ENCODE measurements at places on chromosomes 16 and 17. TPM values are rescaled to one million over a fixed set of nuclear protein-coding genes. Genes with fewer than 3 reads are reported as not detected.

Gene GCGR
- not detected for total RNA-seq

Gene CCL14
- 47.7 TPM for total RNA-seq

Gene C16orf92
- not detected for total RNA-seq

Gene ZDHHC1
- 4.6 TPM for total RNA-seq

Gene PGP
- total RNA-seq = 24.6 TPM

DNA sequence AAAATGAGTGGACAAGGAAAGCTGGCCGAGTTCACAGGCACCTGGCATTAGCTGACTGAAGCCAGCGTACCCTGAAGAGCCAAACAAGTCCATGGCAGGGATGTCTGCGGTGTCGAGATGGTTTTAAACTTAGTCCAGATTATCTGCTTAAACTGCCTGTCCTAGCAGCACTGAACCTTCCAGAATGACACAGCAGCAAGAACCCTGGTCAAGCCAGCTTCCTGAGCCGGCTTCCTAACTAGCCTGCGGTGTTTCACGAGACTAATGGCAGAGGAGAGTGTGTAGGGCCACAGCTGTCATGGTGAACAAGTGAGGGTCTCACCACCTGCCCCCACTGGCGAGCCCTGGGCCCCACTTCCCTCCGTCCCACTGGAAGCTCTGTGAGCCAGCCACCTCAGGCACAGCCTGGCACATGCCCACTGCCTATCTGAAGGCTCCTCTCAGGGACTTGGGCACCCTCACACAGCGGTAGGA lies 28.8 kb upstream of the MTSS2 start:
- DNase-seq = no peak

DNA sequence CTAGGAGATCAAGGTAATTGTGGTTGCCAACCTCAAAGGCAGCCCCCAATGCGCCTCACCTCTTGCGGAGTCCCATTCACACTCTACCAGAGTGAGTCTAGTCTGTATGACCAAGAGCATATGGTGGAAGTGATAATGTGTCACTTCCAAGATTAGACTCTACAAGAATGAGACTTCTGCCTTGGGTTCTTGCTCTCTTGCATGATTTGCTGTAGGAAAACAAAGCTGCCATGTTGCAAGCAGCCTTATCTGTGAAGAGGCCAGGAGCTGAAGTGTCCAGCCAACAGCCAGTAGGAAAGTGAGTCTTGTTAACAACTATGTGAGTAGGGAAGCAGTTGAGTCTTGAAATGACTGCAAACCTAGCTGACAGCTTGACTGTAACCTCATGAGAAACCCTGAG lies 3.4 kb downstream of the TERF2 start:
- DNase-seq = no peak

DNA sequence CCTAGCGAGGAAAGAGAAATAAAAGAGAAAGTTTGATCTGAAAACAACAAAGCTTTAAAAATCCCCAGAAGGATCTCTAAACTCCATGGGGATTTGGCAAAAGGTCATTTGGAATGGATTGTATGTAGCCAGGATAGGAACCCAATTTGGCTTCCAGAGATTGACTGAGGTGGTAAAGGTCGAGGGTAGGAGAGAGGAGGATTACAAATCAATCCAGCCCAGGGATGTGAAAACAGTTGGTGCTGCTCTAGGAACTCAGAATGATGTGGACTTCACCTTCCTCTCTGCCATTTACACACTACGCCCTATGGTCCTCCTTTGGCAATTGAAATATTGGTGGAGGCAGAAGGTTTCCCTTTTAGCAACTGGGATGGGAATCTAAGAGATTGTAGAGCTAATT lies 18.8 kb upstream of the SMIM36 start:
- no peak for DNase-seq

- no peak for DNase-seq
Measured at GRCh38 chr17:65633988-65634387, 72.5 kb upstream of the AXIN2 start.

- no peak for DNase-seq
Measured at GRCh38 chr16:73096510-73096909, 48.6 kb upstream of the ZFHX3 start.

DNA sequence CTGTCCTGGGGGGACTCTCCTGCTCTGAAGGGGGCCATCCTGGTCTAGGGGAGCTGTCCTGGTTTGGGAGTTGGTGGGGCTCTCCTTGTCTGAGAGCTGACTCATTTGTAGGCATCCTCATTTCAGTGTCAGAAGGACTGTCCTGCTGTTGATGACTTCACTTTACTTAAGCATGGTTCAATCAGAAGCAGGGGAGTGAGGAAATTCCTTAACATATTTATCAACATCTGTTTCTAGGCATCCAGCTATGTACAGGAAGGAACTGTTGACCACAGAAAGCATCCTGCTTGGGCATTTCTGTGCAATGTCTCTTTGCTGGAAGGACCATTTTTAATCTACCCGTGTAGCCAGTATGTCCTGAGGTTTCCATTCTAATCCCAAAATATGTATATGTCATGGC lies 502.7 kb upstream of the HSBP1 start:
- no peak for DNase-seq

DNA sequence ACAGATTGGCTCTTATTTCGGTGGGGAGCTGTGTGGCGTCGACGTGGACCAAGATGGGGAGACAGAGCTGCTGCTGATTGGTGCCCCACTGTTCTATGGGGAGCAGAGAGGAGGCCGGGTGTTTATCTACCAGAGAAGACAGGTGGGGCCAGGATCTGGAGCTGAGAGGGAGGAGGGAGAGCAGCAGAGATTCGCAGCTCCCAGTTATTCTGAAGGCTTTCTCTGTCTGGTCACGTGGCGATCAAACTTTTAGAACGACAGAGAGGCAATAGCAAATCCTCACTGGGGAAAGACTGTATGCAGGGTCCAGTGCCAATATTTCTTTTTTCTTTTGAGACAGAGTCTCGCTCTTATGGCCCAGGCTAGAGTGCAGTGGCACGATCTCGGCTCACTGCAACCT lies 22.2 kb downstream of the ITGAL start:
- no peak for DNase-seq

Measured in left cardiac atrium (tissue), 4 donors.